HTR-8/SVneo (cell line): ENCODE measurements at places on chromosomes 5 and 9.

DNA sequence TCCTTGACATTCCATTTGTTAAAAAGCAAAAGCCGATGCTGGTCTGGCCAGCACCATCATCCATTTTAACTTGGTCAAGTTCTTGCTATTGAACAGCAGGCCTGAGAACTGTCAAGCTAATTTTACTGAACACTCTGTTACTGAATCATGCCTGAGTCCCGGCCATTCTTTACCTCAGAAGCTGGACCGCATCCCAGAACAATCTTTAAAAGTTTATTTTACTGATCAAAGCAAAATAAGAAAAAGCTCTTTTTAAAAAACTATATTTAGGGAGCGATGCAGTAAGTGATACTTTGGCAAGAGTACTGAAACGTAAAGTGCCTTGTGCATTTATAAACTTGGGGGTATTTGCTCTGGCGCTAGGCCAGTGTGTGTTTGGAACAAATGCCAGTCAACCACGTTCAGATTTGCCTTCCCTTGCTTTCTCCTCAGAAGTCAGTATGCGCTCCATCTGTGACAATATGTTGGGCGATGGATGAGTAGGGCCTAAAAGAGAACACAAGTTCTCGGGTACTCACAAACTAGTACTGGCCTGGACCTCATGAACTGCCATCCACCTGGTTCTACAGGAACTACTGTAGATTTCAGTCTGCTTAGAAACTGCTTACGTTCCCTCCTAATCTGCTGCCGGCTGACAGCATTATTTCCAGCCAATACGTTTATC is 161.9 kb downstream of the MAPKAP1 start:
- no peak for DNase-seq

DNA sequence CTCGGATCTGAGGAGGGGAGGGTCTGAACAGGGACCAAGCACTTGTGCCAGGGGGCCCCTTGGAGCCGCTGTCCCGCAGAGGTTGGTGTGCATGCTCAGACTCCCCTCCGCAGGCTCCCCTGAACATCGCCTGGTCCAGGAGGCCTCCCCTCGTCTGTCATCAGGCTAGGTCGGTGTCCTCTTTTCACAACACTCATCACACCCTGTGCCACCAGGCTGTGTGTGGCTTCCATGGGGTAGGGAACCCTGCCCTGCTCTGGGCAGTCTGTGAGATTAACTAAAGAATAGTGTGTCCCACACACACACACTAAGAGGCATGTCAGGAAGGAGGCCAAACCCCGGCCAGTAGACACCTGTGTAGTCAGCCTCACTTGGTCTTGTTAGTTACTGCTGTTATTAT is 119.3 kb downstream of the C5orf15 start:
- DNase-seq: no peak

DNA sequence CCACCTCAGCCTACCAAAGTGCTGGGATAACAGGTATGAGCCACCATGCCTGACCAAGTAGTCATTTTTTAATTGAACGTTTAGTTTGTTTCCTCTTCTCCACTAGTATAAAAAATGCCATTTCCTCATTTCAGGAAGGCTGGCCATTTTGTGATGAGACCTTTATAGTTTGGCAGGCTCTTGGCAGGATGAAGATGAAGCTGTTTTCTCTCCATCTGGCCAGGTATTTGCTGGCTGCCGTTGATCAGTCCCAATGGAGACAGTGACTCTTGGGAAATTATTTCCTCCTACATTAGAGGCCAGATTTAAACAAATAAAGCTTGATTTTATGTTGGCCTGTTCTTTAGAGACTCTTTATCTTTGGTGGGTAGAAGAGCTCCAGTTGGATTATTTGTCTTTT is 199.0 kb downstream of the ARHGAP26 start:
- DNase-seq: no peak

GRCh38 chr5:137037848-137038247 is 461.3 kb downstream of the SPOCK1 start:
- DNase-seq: no peak
